ENCODE measurements at places on chromosomes 2 and 18. TPM values are rescaled to one million over a fixed set of nuclear protein-coding genes. Genes with fewer than 3 reads are reported as not detected.

The CEP76 gene
- total RNA-seq: 3.9 TPM

The ABCG8 gene
- total RNA-seq: 0.10 TPM

GRCh38 chr18:29326214-29326613, 1149.3 kb upstream of the CDH2 start:
- H3K27me3 ChIP-seq: no peaks in the 10 kb centered on the region
- H3K4me3 ChIP-seq: no peak overlapping the region
- no peak for DNase-seq
- H3K36me3 ChIP-seq: no peaks in the 10 kb centered on the region
- H3K27ac ChIP-seq: no peak overlapping the region
- H3K4me1 ChIP-seq: no peaks in the 10 kb centered on the region

- H3K4me3 ChIP-seq: no peak overlapping the region
- no peaks in the 10 kb centered on the region for H3K4me1 ChIP-seq
- no peak for DNase-seq
- no peak overlapping the region for H3K27ac ChIP-seq
- H3K27me3 ChIP-seq: no peaks in the 10 kb centered on the region
Observed at GRCh38 chr2:106894545-106894944, 8.6 kb upstream of the ST6GAL2 start.

- H3K27me3 ChIP-seq: no peaks in the 10 kb centered on the region
- no peak for DNase-seq
- H3K4me1 ChIP-seq: no peaks in the 10 kb centered on the region
Observed at GRCh38 chr18:44123743-44124142, 556.9 kb upstream of the SETBP1 start.

DNA sequence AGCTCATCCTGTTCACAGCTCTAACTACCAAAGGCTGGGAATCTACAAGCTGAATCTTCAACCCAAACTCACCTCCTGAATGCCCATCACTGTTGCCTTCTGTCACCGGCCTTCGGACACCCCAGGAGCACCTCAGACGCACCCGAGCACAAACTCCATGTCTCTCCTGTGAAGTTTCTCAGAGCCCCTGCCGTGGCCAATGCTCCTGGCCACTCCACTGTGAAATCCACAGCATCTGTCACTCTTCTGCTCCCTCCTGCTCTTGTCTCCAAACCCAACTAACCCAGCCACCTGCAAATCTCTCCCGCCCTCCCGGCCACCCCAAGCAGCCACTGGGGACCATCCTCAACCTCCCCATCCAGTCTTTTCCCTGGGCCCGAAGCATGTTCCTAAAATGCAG, 457.9 kb upstream of the SALL3 start:
- H3K4me1 ChIP-seq: peaks cover 13% of the 10 kb centered on the region
- H3K4me3 ChIP-seq: no peak overlapping the region
- no peaks in the 10 kb centered on the region for H3K36me3 ChIP-seq
- DNase-seq: no peak
- no peaks in the 10 kb centered on the region for H3K27me3 ChIP-seq
- no peak overlapping the region for H3K27ac ChIP-seq

DNA sequence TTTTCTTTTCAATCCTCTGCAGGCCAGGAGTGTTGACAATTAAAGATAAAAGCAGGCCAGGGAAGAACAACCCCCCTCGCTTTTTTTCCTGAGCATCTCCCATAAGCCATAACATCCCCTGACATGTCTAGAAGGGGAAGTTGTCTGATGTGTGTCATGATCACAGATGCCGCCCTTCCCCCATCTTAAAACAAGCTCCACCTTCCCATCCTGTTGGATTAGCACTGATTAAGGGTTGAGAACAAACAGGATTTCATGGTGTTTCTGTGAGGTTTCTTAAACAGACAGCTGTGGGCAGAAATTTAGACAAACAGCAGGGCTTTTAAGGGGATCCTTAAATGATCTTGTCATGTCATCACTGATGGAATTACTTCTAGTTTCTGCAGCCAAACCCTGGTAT, 59.4 kb upstream of the UPP2 start:
- no peaks in the 10 kb centered on the region for H3K27me3 ChIP-seq
- no peaks in the 10 kb centered on the region for H3K36me3 ChIP-seq
- peaks cover 5% of the 10 kb centered on the region for H3K4me1 ChIP-seq
- DNase-seq: no peak

DNA sequence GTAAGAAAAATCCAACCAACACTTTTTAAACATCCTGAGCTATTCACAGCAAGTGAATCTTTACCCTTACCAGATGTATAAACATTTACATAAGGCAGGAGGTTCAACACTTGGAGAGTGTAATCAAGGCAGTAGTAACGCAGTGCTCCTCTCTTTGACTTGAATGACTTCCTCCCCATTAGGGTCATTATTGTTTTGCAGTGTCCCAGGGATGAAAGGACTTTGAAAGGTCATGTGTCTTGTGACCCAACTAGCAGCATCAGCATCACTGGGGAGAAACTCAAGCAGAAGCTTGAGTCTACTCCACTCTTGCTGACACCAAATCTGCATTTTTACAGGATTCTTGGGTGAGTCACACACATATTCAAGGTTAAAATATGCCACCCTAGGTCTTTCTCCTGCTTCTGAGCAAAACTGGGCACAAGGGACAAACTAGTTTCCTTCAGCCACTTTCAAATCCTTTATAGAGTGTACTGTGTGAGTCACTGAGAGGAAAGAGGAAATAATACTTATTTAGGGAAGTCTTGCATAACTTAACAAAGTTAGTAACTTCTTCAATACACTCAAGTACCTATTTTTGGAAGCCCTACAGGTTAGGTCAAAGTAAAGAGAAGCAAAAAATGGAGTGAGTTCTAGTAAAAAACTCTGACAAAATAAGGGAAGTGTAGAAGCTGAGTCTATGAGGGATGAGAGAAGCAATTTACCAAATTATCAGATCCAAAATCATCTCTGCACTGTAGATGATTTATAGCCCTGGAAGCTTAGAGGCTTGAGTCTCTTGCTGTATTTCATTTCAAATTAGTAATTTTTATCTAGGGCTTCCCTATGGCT, 51.0 kb upstream of the EML4 start:
- H3K27me3 ChIP-seq: no peaks in the 10 kb centered on the region
- no peak overlapping the region for H3K4me3 ChIP-seq
- no peak for DNase-seq
- H3K36me3 ChIP-seq: no peaks in the 10 kb centered on the region
- peak overlapping the region; percentile 59 for H3K27ac ChIP-seq

The CPO gene
- not detected for total RNA-seq

DNA sequence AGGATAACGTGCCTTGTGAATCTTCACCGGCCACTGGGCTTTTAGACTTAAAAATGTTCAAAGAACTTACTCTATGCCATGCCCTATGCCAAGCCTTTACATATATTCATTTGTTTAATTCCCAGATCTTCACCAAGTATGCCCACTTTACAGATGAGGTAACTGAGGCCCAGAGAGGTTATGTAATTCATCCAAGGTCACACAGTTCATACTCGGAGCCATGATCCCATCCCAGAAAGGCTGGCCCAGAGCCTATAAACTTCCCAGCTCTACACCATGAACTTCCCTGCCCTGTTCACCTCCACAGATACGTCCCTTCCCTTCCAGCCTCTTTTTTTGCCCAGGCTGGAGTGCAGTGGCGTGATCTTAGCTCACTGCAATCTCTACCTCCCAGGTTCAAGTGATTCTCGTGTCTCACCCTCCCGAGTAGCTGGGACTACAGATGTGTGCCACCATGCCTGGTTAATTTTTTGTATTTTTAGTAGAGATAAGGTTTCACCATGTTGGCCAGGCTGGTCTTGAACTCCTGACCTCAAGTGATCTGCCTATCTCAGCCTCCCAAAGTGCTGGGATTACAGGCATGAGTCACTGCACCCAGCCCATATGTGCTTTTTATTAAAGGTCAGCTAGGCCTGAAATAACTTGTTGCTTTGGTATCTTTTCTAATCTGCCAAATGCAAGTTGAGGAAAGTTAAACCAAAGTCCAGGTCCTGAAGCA, 44.1 kb downstream of the MTHFD2 start:
- no peaks in the 10 kb centered on the region for H3K4me1 ChIP-seq
- H3K36me3 ChIP-seq: no peaks in the 10 kb centered on the region
- DNase-seq: no peak
- H3K27me3 ChIP-seq: no peaks in the 10 kb centered on the region
- H3K4me3 ChIP-seq: no peak overlapping the region

GRCh38 chr2:234267534-234267933, 217.0 kb downstream of the SPP2 start:
- H3K36me3 ChIP-seq: no peaks in the 10 kb centered on the region
- DNase-seq: no peak
- no peak overlapping the region for H3K4me3 ChIP-seq
- H3K27me3 ChIP-seq: no peaks in the 10 kb centered on the region
- H3K27ac ChIP-seq: no peak overlapping the region
- no peaks in the 10 kb centered on the region for H3K4me1 ChIP-seq

GRCh38 chr2:12709207-12709522, 7.6 kb upstream of the TRIB2 start:
- no peaks in the 10 kb centered on the region for H3K27me3 ChIP-seq
- no peak for DNase-seq

GRCh38 chr2:12929758-12930157, 213.0 kb downstream of the TRIB2 start:
- no peak overlapping the region for H3K27ac ChIP-seq
- H3K4me3 ChIP-seq: no peak overlapping the region
- no peak for DNase-seq
- H3K4me1 ChIP-seq: peaks cover 7% of the 10 kb centered on the region
- no peaks in the 10 kb centered on the region for H3K36me3 ChIP-seq

GRCh38 chr2:72923833-72924352, 6.6 kb downstream of the EMX1 start:
- H3K27ac ChIP-seq: no peak overlapping the region
- peaks cover 27% of the 10 kb centered on the region for H3K4me1 ChIP-seq
- H3K4me3 ChIP-seq: no peak overlapping the region
- no peak for DNase-seq

GRCh38 chr18:49155857-49156256, 205.1 kb upstream of the SMAD7 start:
- no peaks in the 10 kb centered on the region for H3K27me3 ChIP-seq
- H3K4me3 ChIP-seq: no peak overlapping the region
- H3K36me3 ChIP-seq: no peaks in the 10 kb centered on the region
- DNase-seq: no peak

DNA sequence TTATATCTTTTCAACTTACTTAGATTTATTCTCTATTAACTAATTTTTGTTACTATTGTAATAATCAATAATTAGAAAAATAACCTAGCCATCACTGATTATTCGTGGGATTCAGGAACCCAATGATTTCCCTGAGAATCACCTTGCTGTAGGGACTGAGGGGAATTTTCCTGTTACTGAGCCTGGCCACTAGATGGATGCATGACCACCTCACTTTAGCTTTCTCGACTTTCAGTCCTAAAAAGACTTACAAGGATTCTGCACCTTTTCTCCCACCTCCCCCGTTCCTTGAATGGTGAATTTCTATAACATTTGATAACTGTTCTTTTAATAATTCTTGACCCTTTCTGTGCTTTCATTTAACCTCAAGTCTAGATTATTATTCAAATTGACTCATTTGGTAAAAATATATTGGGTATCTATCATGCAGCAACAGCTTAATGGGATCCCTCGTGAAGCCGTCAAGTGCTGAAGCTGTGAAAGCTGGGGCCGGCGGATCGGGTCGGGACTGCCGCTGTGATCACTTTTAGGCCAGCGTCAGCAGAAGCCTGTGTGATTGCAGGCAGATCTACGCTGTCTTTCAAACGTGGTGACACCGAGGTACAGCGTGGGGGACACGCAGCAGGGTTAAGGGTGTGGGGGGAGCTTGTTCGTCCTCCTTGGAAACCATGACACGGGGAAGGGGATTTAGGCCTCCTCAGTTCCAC, 38.8 kb upstream of the TMEM18 start:
- no peak overlapping the region for H3K4me3 ChIP-seq
- H3K4me1 ChIP-seq: no peaks in the 10 kb centered on the region
- H3K36me3 ChIP-seq: no peaks in the 10 kb centered on the region
- H3K27ac ChIP-seq: no peak overlapping the region

DNA sequence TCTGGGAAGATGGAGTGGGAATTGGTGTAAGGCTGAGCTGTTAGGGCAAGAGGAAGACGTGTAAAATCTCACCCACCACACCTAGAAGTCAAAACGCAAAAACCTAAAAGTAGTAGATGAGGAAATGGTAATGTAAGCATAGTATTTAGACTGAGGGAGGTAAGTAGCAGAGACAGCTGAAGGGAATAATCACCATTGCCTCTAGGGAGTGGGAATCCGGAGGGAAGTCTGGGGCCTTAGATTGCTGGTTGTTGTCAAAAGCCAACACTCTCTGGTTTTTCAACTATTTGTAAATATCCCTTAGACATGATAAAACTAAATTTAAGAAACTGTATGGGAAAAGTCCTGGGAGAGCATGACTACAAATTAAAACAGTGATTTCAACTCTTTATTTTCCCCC, 28.7 kb upstream of the MYCN start:
- peaks cover 21% of the 10 kb centered on the region for H3K4me1 ChIP-seq
- H3K36me3 ChIP-seq: no peaks in the 10 kb centered on the region
- no peak overlapping the region for H3K27ac ChIP-seq
- DNase-seq: no peak
- no peak overlapping the region for H3K4me3 ChIP-seq
- no peaks in the 10 kb centered on the region for H3K27me3 ChIP-seq

DNA sequence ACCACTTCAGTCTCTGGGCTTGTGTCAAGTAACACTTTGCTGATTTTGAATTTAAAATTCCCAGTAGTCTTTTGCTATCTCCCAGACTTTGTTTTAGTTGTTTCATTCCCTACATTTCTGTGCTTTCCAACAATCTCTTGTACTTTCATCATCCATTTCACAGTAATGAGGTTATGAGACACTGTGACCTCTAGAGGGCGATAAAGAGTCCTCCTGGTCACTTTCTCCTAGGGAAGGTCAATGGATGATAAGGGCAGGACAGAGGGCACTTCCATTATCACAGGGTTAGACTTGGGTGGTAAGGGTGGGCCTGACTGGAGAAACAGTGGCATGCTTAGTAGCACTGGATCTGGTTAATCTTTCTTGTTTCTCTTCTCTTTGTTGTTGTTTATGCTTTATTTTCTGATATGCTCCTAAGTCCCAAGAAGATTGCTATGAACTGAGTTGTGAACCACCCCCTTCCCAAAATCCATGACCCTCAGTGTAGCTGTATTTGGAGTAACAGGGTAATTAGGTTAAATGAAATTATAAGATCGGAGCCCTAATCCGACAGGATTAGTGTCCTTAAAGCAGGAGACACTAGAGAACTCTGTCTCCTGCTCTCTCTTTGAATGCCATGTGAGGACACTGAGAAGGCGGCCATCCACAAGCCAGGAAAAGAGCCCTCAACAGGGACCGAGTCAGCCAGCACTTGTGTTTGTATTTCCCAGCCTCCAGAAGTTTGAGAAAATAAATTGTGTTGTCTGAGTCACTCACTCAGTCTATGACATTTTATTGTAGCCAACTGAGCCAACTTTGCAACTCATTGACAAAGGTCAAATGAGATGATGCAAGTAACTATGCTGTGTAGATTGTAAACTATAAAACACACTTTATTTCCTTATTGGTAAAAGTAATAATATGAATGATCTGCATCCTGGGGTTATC, 779.2 kb downstream of the CNTNAP5 start:
- DNase-seq: no peak
- no peaks in the 10 kb centered on the region for H3K36me3 ChIP-seq
- H3K27ac ChIP-seq: no peak overlapping the region
- no peak overlapping the region for H3K4me3 ChIP-seq

GRCh38 chr2:46377101-46377581, 79.9 kb downstream of the EPAS1 start:
- no peak overlapping the region for H3K4me3 ChIP-seq
- peak overlapping the region; percentile 58 for H3K27ac ChIP-seq
- no peak for DNase-seq
- peaks cover 19% of the 10 kb centered on the region for H3K4me1 ChIP-seq
- no peaks in the 10 kb centered on the region for H3K27me3 ChIP-seq

All from upper lobe of left lung (tissue), 6 donors.